Progenitor cell of endocrine pancreas (in vitro differentiated cells): ENCODE measurements at places on chromosomes 3 and 15.

GRCh38 chr3:127339928-127340861, 52.3 kb upstream of the PRR20G start:
- no peak for DNase-seq

GRCh38 chr3:13263770-13264467, 156.2 kb downstream of the NUP210 start:
- no peak for DNase-seq

GRCh38 chr15:97817276-97817890, 143.1 kb upstream of the ARRDC4 start:
- no peak for DNase-seq

DNA sequence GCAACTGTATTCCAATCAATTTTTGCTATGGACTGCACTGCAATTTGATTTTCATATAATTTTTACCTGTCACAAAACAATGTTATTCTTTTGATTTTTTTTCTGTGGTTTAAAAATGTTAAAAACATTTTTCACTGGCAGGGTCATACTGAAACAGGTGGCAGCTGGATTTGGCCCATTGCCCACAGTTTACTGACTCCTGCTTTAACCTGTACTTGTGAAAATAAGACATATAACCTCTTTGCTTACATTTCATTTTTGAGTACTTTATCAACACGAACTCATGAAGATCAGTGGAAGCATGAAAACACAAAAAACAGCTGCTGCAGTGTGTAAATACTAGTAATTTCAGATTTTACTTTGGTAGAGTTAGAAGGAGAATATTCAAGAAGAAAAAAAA, 313.1 kb downstream of the WDR72 start:
- no peak for DNase-seq

GRCh38 chr15:44909423-44909822, 47.1 kb upstream of the TERB2 start:
- no peak for DNase-seq
